ENCODE measurements at places on chromosomes 5 and 9.

- DNase-seq = no peak
These were observed 50.2 kb upstream of the KCNMB1 start for GRCh38 chr5:170439223-170439943.

- DNase-seq = no peak
These were observed 168.1 kb downstream of the PDE4D start for GRCh38 chr5:59725392-59725767.

DNA sequence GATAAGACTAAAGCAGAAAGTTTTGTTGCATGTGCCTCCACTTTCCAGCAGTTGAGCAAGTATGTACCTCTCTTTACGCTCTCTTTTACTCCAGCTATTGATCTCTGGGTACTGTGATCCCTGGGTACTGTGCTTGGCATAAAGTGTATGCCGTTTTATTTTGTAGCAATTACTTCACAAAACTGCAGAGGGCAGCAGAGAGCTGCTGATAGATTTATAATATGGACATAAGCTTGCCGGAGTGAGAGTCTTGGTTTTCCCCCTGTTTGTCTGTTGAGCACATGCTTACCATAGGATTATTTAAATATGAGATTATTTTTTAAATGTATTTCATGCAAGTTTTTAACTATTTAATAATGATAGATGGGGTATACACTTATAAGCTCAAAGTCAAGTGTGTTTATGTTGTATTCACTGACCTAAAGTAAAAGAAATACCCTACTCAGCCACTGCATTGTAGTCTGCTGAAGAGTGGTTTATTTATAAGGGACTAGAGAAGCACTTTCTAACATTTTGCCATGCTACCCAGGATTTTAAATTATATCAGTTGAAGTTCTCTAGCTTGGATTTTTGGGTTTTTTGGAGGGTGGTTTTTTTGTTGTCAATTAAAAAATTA is 13.0 kb downstream of the TTC1 start:
- peak; percentile 73 for DNase-seq

DNA sequence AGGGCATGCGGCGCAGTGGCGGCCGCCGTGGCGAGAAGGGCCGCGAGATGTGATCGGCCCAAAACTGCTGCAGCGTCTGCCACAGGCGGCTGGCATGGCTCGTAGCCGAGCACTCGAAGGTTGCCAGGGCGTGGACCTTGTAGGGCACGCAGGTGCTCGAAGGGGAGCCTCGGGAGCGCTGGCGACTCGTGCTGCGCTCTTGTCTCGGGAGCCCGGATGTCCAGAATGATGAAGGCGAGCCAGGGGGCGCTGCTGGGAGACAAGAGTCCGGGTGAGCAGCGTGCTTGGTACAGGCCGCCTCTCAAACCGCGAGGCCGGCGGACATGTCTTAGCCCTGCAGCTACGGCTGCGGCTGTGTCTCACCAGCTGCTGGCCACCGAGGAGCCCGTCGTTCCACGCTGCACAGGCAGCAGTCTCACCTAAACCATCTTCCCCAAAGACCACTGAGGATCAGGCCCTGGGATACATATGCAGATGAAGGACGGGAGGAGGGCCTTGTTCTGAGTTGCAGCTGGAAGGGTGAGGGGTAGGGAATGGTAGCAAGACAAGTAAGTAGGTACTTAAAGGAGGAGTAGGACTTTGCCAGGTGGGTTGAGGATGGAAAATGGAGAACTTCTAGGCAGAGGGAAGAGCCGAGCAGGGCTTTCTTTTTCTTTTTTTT is 1.7 kb downstream of the CBY3 start:
- DNase-seq = no peak

GRCh38 chr5:143412661-143413342 is 9.3 kb upstream of the NR3C1 start:
- DNase-seq = no peak

- no peak for DNase-seq
These were observed 2.0 kb upstream of the SPATA31E1 start for GRCh38 chr9:87880683-87881082.

DNA sequence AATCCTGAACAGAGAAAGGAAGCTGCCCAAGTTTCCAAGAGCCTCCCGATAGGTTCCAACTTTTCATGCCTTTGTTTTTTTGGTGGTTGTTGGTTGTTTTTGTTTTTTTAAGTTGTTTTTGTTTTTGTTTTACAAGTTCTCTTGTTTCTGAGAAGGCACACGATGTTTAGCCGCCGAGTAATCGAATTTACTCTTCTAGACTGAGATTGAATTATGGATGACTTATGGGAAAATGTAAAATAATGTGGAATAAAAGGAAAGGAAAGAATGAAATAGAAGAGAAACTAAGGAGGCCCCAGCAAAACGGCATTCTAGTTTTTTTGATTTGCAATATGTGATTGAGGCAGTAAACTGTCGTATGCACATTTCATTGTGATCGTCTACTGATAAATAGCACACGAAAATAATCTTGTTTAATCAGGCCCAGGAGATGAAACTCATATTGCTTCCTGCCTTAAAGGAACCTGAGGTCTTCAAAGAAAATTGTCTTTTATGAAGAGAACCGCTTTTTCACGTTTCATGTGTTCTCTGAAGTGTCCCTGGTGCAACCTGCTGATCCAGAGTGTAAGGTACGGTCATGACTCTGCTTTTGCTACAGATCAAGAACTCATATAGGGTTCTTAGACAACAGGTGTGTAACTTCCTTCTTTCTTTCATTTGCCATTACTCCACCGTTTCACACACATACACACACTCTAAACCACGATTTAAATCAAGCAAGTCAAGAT is 1.3 kb upstream of the GNAQ start:
- peak; percentile 47 for DNase-seq

DNA sequence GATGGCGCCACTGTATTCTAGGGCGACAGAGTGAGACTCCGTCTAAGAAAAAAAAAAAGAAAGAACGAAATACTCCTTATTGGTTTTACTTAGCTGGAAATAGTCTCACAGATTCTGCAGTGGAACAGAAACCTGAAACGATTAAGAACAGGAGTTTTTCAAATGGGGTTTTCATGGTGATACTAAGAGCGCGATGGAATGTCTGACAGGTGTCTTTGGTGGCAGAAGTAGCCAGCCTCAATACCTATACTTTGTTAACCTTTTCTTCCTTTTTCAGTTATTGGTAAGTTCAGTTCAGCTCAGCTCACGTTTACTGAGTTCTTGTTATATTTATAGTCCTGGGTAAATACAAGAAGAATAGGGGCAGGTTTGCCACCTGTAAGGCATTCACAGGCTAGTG is 123.9 kb downstream of the FOCAD start:
- DNase-seq = no peak

DNA sequence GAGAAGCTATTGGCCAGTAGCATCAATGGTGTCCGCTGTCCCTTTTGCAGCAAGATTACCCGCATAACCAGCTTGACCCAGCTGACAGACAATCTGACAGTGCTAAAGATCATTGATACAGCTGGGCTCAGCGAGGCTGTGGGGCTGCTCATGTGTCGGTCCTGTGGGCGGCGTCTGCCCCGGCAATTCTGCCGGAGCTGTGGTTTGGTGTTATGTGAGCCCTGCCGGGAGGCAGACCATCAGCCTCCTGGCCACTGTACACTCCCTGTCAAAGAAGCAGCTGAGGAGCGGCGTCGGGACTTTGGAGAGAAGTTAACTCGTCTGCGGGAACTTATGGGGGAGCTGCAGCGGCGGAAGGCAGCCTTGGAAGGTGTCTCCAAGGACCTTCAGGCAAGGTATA is 10.8 kb downstream of the TRIM32 start:
- DNase-seq = no peak

GRCh38 chr5:141880961-141881801 is 3.0 kb upstream of the PCDH1 start:
- DNase-seq = no peak

GRCh38 chr5:56350597-56351170 is 117.6 kb upstream of the ANKRD55 start:
- DNase-seq = no peak

DNA sequence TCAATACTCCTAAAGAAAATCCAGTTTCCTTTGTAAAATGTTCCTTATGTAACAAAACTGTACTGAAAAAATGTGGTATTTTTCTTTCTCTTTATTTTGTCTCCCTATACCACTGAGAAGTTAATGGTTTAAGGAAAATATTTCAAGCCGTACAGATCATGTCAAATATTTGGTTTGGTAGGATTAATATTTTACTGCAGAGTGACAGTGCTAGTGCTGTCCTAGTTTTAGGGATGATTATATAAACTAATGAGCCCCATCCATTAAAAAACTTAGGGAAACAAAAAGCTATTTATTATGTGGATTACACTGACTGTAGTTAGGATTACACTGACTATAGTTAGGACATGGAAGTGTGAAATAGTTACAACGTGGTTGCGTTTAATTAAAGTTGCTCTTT is 209.1 kb downstream of the CD180 start:
- DNase-seq = no peak

GRCh38 chr5:52607227-52607824 is 180.4 kb upstream of the ITGA1 start:
- no peak for DNase-seq

DNA sequence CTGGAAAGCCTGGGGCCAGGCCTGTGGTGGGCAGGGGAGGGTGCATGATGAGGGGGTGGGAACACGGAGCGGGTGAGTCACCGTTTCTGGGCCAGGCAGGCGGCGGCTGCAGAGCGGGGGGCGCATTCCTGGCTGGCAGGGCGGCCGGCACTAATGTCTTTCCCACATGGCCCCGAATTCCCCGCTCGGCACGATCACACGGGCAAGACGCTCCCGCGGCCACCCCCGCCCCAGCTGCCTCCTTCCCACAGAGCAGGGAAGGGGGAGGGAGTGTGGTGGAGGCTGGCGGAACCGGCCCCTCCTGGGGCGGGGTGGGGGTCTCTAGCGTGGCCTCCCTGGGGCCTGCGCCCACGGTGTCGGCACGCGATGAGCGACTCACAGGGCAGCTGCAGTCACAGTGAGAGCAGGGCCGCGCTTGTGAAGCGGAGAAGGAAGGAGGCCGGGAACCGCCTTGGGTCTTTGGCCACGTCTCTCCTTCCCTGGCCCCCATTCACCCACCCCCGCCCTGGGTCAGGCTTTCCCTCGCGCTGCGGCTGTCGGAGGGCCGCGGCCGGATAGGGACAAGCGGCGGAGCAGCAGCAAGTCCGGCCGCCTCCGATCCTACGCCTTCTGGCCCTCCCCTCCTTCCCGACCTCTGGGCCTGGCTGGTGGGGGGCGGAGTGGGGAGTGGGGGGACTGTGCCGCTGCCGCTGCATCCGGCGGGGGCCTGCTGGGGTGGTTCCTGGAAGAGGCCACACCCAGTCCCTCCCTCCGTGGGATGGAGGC is 48.9 kb downstream of the CXXC5 start:
- DNase-seq = peak; percentile 79

GRCh38 chr5:76391014-76391413 is 12.1 kb upstream of the IQGAP2 start:
- DNase-seq = peak; percentile 26

GRCh38 chr9:96502539-96503373 is 52.8 kb downstream of the HABP4 start:
- no peak for DNase-seq

DNA sequence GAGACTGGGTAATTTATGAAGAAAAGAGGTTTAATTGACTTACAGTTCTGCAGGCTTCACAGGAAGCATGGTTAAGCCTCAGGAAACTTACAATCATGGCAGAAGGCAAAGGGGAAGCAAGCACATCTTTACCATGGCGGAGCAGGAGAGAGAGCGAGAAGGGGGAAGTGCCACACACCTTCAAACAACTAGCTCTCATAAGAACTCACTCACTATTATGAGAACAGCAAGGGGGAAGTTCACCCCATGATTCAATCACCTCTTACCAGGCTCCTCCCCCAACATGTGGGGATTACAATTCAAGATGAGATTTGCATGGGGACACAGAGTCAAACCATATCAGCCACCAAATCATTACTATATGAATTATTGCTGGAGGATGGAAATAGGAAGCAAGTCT is 30.3 kb upstream of the STX17 start:
- DNase-seq = peak; percentile 22

GRCh38 chr5:91293131-91293530 is 90.0 kb downstream of the ARRDC3 start:
- no peak for DNase-seq

GRCh38 chr9:109416135-109416706 is 81.9 kb downstream of the PTPN3 start:
- DNase-seq = no peak

- DNase-seq = no peak
These were observed 691.9 kb downstream of the NR2F1-AS1 start for GRCh38 chr5:92889140-92889539.

DNA sequence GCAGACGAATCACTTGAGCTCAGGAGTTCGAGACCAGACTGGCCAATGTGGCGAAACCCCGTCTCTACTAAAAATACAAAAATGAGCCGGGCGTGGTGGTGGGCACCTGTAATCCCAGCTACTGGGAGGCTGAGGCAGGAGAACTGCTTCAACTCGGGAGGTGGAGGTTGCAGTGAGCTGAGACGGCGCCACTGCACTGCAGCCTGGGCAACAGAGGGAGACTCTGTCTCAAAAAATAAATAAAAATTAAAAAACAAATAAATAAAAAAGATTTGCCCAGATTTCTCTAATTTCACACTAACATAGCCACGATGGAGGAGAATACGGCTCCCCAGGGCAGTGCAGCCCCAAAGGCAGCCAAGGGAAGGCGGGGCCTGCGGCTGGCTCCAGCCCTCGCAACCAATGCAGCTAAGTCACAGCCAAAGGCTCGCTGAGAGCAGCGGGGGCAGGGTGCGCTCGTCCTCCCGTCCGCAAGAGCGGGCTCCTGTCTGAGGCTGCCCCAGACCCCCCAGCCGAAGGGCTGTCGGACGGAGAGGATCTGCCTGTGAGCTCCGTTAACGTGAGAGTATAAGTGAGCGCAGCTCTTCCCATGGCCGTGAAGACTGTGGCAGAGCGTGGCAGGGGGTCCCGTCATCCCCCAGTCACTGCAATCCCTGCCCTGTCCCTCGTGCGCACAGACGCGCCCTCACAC is 43.5 kb downstream of the SLC12A7 start:
- DNase-seq = no peak
